M059J (cell line): ENCODE measurements at places on chromosomes 5 and 9. TPM values are rescaled to one million over a fixed set of nuclear protein-coding genes. Genes with fewer than 3 reads are reported as not detected.

GRCh38 chr5:57805170-57805569 lies 322.6 kb upstream of the ACTBL2 start:
- DNase-seq: peak; percentile 51

- no peak for DNase-seq
Measured at GRCh38 chr5:79295029-79295428, 59.1 kb downstream of the JMY start.

DNA sequence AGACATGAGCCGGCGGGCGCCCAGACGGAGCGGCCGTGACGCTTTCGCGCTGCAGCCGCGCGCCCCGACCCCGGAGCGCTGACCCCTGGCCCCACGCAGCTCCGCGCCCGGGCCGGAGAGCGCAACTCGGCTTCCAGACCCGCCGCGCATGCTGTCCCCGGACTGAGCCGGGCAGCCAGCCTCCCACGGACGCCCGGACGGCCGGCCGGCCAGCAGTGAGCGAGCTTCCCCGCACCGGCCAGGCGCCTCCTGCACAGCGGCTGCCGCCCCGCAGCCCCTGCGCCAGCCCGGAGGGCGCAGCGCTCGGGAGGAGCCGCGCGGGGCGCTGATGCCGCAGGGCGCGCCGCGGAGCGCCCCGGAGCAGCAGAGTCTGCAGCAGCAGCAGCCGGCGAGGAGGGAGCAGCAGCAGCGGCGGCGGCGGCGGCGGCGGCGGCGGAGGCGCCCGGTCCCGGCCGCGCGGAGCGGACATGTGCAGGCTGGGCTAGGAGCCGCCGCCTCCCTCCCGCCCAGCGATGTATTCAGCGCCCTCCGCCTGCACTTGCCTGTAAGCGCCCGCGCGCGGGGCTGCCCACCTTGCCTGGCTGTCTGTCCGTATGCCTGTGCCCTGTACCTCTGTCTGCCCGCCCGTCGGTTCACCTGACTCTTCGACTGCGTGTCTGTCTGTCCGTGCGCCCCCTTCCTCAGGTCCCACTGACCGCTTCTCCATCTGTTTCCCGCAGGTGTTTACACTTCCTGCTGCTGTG lies 412 bp downstream of the FGF18 start:
- DNase-seq: peak; percentile 16

- DNase-seq: no peak
Measured at GRCh38 chr9:972501-973294, 3.8 kb upstream of the DMRT3 start.

GRCh38 chr5:142969186-142969585 lies 199.0 kb downstream of the ARHGAP26 start:
- no peak for DNase-seq

DNA sequence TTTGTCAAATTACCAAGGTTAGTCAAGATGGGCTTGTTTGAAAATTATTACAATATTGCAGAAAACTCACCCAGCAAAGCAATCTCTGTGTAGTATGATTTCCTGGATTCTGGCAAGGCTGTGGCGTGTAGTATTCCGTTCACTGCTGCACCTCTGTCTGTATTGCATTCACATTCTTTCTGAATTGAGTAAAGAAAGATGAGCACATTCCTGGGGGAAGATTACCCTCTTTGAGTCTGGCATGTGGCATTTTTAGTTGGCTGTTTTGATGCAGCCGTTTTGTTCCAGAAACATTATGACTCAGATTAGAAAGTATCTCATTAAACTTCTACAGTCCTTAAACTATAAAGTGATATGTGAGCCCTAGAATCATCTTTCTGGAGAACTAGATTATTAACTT lies 197.7 kb downstream of the TENT4A start:
- no peak for DNase-seq

GRCh38 chr5:167525004-167525403 lies 766.4 kb upstream of the WWC1 start:
- no peak for DNase-seq

- DNase-seq: no peak
Measured at GRCh38 chr5:127976991-127977717, 106.4 kb upstream of the SLC12A2 start.

DNA sequence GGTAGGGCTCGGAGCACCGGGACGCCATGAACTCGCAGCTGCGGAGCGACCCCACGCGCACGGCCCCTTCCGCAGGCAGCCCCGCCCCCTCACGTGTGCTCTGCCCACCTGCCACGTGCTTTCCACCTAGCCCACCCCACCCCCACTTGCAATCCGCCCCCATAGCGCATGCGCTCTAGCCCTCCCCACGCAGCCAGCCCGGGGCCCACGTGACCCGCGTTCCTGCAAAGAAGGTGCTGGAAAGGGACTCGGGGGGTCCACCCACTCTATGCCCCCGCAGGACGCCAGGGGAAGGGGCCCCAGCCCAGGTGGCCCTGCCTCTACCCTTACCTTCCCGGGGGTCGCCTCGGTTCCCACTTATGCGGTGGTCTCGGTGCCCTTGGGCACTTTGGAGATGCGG lies at the start of gene SOHLH1:
TSS of gene SOHLH1 (minus strand) at position 42 of the 400 bp plus-strand sequence. CDS start at position 28, 14 bp downstream.
- DNase-seq: no peak

GRCh38 chr9:88387552-88388202 lies 567 bp upstream of the SPIN1 start:
- DNase-seq: peak; percentile 69

GRCh38 chr9:35627575-35627974 lies 9.4 kb upstream of the CD72 start:
- no peak for DNase-seq

- DNase-seq: no peak
Measured at GRCh38 chr5:176908675-176909368, 9.7 kb upstream of the HK3 start.

DNA sequence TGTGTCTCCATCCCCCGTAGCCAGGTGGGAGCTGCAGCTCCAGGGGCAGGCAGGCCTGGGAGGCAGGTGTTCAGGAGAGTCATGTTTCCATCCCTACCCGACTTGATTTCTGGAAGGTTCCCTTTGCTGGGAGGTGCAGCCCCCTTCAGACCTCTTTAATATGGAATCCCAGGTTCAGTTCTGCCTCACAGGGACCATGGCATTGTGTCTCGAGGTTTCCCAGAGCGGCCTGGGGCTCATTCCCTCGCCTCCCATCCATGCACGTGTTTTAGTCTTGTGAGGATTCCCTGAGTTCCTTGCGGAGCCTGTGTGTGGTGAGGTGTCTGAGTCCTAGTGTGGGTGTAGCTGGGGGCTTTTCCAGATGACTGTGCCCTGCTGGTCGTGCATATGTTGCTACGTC lies 16.5 kb upstream of the AHRR start:
- DNase-seq: no peak

GRCh38 chr9:33425128-33425533 lies 22.3 kb downstream of the AQP3 start:
- no peak for DNase-seq

GRCh38 chr9:129887334-129888292 lies 52.4 kb downstream of the USP20 start:
- DNase-seq: peak; percentile 31

DNA sequence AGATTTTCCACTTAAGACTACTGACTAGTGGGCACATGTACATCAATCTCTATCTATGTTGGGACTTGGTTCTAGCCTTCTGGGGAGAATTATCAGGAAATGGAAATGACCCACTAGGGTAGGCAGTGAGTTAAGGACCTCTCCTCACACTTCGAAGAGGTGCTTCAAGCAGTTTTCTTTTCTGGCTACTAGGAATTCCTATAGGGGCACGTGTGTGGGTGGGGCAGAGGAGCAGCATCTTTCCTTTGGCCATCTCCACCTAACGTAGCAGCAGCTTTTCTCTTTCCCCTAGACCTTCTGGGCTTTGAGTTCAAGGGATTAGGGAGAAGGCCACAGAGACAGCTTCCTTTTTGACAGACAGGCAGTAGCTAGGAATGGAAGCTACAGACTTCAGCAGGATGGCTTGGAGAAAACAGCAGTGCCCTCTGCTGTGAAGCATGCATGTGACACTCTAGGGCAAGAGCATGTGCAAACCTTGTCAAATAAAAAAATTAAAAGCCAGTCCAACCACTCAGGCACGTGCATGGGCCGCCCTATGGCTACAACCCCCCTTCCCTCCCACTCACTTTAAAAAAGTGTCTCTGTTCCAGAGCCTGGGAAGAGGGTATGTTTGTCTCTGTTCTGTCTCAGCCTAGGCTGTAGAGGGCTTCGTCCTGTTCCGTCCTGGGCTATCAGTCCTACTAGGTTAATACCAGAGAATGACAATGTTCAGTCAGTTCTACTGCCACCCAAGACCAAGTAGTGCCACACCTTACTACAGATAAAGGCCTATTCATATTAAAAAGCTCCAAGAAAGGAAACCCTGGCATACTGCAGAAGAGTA lies 8.7 kb upstream of the GFRA3 start:
- peak; percentile 52 for DNase-seq

DNA sequence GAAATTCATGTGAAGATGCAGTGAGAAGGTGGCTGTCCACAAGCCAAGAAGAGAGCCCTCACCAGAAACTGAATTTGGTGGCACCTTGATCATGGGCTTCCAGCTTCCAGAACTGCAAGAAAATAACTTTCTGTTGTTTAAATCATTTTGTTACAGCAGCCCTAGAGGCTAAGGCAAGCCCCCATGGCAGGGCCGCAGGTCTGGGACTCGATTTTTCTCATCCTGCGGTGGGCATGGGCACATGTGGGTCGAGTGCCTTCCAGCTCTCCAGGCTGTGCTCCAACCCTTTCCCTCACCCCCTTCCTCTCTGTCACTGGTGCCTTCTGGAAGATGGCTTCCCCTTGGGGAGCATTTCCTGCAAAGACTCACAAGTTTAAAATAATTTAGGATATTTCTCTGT lies 40.7 kb downstream of the AHRR start:
- no peak for DNase-seq

DNA sequence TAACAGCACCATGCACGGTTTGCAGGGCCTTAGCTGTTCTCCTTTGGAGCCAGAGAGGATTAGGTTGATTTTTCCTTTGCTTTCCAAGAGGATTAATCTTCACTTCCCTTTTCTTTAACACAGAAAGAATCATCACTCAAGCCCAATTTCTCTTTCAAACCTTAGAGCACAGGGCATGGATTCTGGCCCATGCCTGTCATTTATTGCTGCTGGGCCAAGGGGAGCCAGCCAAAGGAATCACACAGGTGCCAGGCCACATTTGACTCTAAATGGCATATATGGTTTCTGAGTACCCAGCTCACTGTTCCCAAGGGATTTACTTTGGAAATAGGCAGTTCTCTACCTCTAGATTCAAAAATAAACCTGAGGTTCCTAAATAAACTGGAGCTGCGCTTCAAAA lies 58.3 kb downstream of the FBXL7 start:
- no peak for DNase-seq

- no peak for DNase-seq
Measured at GRCh38 chr5:108983461-108984092, 235.9 kb downstream of the FER start.

DNA sequence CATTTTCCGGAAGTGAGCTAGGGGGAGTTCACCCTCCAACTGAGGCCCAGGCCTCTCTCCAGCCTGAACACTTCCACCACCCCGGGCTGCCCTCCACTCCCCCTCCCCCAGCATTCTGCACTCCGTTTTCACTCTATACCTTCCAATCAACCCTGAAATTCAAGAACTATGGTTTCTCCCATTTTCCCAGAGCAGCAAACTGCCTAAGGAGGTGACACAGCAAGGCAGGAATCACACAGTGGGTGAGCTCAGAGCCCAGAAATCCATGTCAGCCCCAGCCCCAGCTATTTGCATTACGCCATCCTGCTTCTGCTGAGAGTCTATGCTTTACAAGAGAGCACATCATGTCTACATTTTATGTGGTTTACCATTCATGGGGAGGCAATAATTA lies 11.9 kb downstream of the MSX2 start:
- DNase-seq: peak; percentile 85

DNA sequence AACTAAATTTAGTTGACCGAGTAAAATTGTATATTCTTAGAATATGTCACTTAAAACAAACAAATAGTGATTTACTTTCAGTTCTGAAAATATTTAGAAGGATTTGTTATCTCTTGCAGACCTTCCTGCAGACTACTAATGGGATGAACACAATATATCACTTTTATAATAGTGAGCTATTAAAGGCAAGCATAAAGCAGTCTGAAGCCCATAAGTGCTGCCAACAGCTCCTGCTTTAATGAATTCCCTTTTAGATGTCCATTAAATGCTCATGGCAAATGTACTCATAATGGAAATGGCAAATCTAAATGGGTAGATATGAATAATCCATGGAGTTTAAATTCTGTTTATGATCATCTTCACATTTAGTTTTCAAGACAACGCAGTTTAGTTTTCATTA lies 170.2 kb downstream of the RANBP17 start:
- DNase-seq: no peak

DNA sequence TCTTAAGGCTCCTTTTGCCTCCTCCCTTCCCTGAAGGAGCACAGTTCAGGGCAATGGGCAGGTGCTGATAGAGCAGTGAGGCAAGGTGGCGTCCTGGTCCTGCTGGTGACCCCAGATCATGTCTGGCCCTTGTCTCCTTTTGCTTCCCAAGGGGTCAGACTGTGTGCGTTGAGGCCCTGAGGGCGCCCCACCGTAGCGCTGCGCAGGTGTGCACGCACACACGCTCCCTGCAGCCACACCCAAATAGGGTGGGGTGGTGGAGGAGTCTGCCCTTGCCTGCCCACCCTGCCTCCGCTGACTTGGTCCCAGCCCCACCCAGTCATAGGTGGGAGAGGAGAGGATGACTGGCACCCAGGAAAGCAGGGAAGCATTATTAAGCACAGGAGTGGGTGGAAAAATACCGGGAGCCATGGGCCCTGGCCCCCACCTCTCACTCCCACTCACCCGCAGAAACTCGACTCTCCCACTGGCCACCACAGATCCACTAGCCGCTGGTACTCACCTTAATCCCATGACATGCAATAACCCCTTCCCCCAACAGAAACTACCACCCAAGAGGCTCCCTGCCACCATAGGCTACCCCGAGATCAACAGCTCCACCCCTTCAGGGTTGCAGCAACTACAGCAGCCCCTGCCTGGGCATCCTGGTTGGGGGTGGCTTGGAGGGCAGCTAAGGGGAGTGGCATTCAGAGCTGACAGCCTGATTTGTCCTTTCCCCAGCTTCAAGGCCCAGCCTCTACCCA lies 16.7 kb downstream of the PDLIM4 start:
- no peak for DNase-seq

Gene AJM1
- total RNA-seq: 0.15 and 1.1 TPM in 2 replicates

Gene ST6GALNAC4
- total RNA-seq: 12.2 and 12.6 TPM in 2 replicates

Gene SLC31A1
- 21.4 and 34.0 TPM in 2 replicates for total RNA-seq

Gene PPP3R2
- not detected in 2 replicates for total RNA-seq

Gene SPATA31D4
- not detected in 2 replicates for total RNA-seq

Gene FOXD4
- total RNA-seq: 0.05 TPM in 1 of 2 replicates, not detected in the other

Gene AQP7
- 0.17 TPM in 1 of 2 replicates, not detected in the other for total RNA-seq
